Psoas muscle (tissue), 8 donors: ENCODE measurements at places on chromosomes 11 and 22. TPM values are rescaled to one million over a fixed set of nuclear protein-coding genes. Genes with fewer than 3 reads are reported as not detected.

DNA sequence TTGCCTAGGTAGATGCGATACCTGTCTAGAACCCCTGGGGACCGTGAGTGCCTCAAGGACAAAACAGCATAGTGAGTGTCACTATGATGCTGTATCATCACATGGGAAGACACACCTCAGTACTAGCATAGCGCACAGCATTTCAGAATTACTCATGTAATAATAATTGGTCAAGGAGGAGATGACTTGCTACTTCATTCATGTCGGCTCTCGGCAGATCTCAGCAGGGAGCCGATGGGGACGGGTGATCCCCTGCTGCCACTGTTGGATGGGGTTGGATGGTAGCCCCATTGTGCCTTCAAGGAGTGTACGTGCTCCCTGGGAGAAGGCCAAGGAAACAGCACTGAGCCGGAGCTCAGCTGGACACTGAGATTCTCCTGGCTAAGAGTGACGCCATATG is 186.9 kb downstream of the EFCAB6 start:
- DNase-seq, result no peak
- no peak overlapping the region for H3K27ac ChIP-seq
- H3K4me1 ChIP-seq, result no peaks in the 10 kb centered on the region
- H3K36me3 ChIP-seq, result no peaks in the 10 kb centered on the region

- no peak for DNase-seq
- H3K4me1 ChIP-seq, result no peaks in the 10 kb centered on the region
- no peak overlapping the region for H3K27ac ChIP-seq
- H3K4me3 ChIP-seq, result no peak overlapping the region
These were observed 62.4 kb upstream of the BMAL1 start for GRCh38 chr11:13215149-13215548.

- H3K36me3 ChIP-seq, result no peaks in the 10 kb centered on the region
- H3K27ac ChIP-seq, result no peak overlapping the region
- no peak overlapping the region for H3K4me3 ChIP-seq
- no peaks in the 10 kb centered on the region for H3K27me3 ChIP-seq
- no peaks in the 10 kb centered on the region for H3K4me1 ChIP-seq
These were observed 196.0 kb downstream of the CEP164 start for GRCh38 chr11:117523680-117524079.

- H3K4me1 ChIP-seq, result no peaks in the 10 kb centered on the region
- H3K36me3 ChIP-seq, result no peaks in the 10 kb centered on the region
- H3K27ac ChIP-seq, result no peak overlapping the region
- no peak for DNase-seq
- H3K27me3 ChIP-seq, result no peaks in the 10 kb centered on the region
These were observed 30.3 kb upstream of the PRR5 start for GRCh38 chr22:44671742-44672141.

GRCh38 chr11:125950178-125950490 is 4.3 kb downstream of the VSIG10L2 start:
- H3K27me3 ChIP-seq, result no peaks in the 10 kb centered on the region
- DNase-seq, result no peak
- no peak overlapping the region for H3K4me3 ChIP-seq
- H3K27ac ChIP-seq, result no peak overlapping the region
- H3K36me3 ChIP-seq, result no peaks in the 10 kb centered on the region
- H3K4me1 ChIP-seq, result no peaks in the 10 kb centered on the region

DNA sequence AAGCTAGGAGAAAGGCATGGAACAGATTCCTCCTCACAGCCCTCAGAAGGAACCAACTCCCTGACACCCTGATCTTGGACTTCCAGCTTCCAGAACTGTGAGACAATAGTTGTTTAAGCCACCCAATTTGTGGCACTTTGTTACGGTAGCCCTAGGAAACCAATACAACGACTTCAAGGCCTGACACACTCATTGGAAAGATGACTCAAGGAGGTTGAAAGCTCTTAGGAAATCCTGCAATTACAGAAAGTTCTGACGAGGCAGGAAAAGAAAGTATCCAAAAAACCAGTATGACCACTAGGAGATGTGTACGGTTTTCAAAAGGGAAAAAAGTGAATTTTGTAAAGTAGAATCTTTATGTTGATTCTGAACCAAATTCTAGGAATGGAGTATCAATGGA is 161.4 kb downstream of the SWAP70 start:
- H3K36me3 ChIP-seq, result no peaks in the 10 kb centered on the region
- no peaks in the 10 kb centered on the region for H3K27me3 ChIP-seq
- H3K4me3 ChIP-seq, result no peak overlapping the region
- no peaks in the 10 kb centered on the region for H3K4me1 ChIP-seq

GRCh38 chr11:119634301-119634700 is 94.7 kb downstream of the NECTIN1 start:
- peaks cover under 1% of the 10 kb centered on the region for H3K27me3 ChIP-seq
- no peak overlapping the region for H3K4me3 ChIP-seq
- H3K27ac ChIP-seq, result no peak overlapping the region
- H3K36me3 ChIP-seq, result no peaks in the 10 kb centered on the region

- H3K4me1 ChIP-seq, result peaks cover 10% of the 10 kb centered on the region
- H3K27me3 ChIP-seq, result no peaks in the 10 kb centered on the region
- no peak overlapping the region for H3K27ac ChIP-seq
- H3K4me3 ChIP-seq, result no peak overlapping the region
These were observed 72.9 kb downstream of the CTTN start for GRCh38 chr11:70471254-70471653.

- no peak for DNase-seq
- H3K4me3 ChIP-seq, result no peak overlapping the region
- H3K4me1 ChIP-seq, result no peaks in the 10 kb centered on the region
- H3K27me3 ChIP-seq, result no peaks in the 10 kb centered on the region
These were observed 34.9 kb downstream of the OR10A6 start for GRCh38 chr11:7896009-7896785.

DNA sequence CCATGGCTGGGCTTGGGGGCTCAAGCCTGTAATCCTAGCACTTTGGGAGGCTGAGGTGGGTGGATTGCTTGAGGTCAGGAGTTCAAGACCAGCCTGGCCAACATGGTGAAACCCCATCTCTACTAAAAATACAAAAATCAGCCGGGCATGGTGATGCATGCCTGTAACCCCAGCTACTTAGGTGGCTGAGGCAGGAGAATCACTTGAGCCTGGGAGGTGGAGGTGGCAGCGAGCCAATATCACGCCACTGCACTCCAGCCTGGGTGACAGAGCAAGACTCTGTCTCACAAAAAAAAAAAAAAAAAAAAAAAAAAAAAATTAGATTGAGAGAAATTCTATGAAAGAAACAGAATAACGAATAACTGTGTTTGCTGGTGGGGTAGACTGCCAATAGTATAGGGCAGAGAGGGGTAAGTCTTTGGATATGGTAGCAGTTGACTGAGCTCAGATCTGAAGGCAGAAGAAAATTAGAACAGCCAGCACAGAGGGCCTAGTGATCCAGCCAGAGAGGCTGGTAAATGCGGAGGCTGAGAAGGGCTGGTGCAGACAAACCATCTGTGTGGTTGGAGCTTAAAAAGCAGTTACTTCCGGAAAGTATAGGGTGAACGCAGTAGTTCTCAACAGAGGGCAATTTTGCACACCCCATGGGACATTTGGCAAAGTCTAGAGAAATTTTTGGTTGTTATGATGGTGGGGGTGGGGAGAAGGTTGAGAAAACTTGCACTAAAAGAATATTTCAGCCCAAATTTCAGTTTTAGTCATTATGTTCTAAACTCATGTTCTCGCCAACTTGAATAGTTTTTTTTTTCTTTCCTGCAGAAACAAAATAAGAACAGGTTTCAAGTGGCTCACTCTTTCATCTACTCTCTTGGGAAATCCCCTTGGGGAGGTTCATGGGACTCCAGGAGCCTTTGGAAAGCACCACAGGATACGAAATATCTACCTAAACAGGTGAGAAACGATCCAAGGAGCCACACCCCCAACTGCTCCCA is 1.6 kb upstream of the HORMAD2 start:
- no peak for DNase-seq
- no peak overlapping the region for H3K4me3 ChIP-seq
- no peak overlapping the region for H3K27ac ChIP-seq
- no peaks in the 10 kb centered on the region for H3K4me1 ChIP-seq

DNA sequence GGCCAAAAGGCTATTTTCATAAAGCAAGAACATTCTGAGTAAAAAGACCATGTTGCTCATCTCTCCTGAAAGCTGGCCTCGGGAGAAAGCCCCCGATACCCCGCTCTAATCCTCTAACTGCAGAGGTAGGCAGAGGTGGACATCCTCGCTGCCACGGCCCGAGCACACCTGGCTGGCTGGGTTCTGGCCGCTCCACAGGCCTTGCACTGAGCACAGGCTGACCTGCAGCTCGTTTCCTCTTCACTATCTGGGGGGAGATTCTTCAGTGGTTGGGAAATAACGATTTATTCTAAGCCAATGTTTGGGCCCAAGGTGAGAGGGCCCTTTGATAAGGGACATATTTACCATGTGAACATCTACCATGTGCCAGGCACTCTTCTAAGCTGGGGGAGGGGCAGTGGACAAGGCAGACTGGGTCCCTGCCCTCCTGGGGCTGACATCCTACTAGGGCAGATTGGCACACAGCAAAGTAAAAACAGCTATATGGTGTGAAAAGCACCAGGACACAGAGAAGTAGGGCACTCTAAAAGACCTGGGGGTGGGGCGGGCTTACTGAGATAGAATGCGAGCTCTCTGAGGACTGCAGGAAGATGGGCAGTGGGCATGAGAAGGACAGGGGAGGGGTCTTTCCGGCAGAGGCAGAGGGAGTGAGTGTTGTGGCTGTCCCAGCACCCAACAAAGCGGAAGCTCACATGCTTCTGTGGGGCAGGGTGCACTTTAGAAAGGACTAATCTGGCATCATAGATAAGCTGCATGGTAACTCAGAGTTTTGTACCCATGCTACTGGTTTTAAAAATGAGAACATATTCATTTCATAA is 65.5 kb upstream of the ARFGAP3 start:
- peaks cover 66% of the 10 kb centered on the region for H3K4me1 ChIP-seq
- H3K27ac ChIP-seq, result no peak overlapping the region
- no peak overlapping the region for H3K4me3 ChIP-seq

DNA sequence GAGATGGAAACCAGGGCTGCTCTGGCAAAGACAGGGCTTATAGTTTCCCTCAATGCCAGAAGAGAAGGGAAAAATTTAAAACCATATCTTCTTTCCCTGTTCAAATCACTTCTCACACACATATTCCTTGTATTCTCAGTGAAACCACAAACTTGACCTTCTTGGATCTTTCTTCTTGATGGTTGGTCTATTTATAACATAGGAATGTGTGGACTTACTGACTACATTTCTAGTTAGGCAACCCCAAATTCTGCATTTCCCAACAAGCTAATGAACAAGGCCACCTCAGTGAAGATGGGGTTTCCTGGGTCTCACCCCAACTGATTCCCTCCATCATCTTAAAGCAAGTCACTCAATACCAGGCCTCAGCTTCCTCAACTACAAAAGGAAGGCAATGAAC is 3.8 kb upstream of the QSER1 start:
- H3K4me3 ChIP-seq, result no peak overlapping the region
- H3K36me3 ChIP-seq, result no peaks in the 10 kb centered on the region
- H3K4me1 ChIP-seq, result peaks cover 6% of the 10 kb centered on the region
- no peaks in the 10 kb centered on the region for H3K27me3 ChIP-seq

GRCh38 chr11:125481531-125481930 is 14.5 kb downstream of the FEZ1 start:
- no peak for DNase-seq
- H3K4me3 ChIP-seq, result no peak overlapping the region

DNA sequence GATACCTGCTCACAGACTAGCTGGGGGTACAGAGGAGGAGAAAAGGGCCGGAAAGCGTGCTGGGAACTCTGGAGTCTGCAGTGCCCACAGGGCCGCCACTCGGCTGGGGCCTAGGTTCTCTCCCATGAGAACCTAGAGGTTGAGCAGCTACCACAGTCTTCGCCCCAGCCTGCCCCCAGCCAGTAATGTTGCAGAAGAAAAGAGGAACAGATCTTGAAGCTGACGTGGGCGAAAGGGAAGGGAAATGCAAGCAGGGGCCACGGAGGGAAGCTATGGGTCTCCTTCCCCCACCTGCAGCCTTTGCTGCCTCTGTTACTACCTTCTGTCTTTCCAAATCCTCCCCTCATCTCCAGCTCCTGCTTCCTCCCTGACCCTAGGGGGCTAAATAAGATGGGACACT is 28.8 kb upstream of the P2RY2 start:
- no peaks in the 10 kb centered on the region for H3K27me3 ChIP-seq
- no peaks in the 10 kb centered on the region for H3K36me3 ChIP-seq
- peaks cover 38% of the 10 kb centered on the region for H3K4me1 ChIP-seq

GRCh38 chr11:128862908-128863660 is 4.0 kb downstream of the KCNJ1 start:
- no peak for DNase-seq
- no peak overlapping the region for H3K27ac ChIP-seq
- no peaks in the 10 kb centered on the region for H3K36me3 ChIP-seq
- H3K27me3 ChIP-seq, result no peaks in the 10 kb centered on the region
- H3K4me3 ChIP-seq, result no peak overlapping the region

GRCh38 chr22:30425616-30426387 is at the start of gene MTFP1:
Gene MTFP1, plus strand, starts transcription at chr22:30425768. Its CDS starts 112 bp downstream, at chr22:30425880.
- peak within 1 kb of the TSS; percentile 83 for H3K4me3 ChIP-seq
- peaks cover 8% of the 10 kb centered on the region for H3K36me3 ChIP-seq
- H3K27me3 ChIP-seq, result no peaks in the 10 kb centered on the region
- peaks cover 24% of the 10 kb centered on the region for H3K4me1 ChIP-seq

DNA sequence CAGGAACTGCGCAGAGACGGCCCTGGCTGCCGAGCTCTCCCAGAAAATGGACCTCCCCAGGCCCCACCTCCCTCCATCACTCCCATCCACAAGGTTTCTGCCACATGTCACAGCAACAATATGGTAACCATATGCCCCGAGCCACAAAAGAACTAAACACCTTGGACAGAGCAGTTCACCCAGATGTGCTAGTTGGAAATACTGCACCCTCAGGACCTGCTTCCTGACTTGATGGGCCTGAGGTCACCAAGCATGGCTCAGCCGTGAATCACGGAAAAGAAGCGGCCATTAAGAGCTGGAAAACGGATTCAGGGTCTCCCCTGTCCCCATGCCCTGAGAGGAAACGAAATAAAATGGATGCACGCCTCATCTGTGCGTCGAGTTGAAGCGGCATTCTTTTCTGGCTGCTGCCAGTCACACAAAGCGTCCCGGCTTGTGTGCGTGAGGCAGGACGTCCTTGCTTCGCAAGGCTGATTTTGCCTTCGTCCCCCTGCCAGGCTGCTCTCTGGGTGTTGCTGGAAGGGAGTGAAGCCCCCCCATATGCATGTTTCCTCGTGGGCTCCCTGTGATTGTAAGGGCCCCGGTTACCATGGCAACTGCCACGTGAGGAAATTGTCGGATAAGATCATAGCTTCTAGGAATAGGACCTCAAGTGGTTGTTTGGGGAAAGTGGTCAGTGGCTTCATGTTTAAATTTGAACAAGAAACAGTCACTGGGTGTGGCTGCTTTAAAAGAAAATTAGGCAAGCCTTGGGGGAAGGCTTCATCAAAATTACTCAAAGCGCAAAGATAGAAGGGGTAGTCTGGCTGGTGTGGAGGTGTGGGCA is 51.7 kb downstream of the FLI1 start:
- no peaks in the 10 kb centered on the region for H3K4me1 ChIP-seq
- no peaks in the 10 kb centered on the region for H3K36me3 ChIP-seq
- H3K27ac ChIP-seq, result no peak overlapping the region
- H3K4me3 ChIP-seq, result no peak overlapping the region

GRCh38 chr22:17698948-17699347 is 60.4 kb downstream of the BCL2L13 start:
- DNase-seq, result no peak
- no peaks in the 10 kb centered on the region for H3K27me3 ChIP-seq
- H3K4me3 ChIP-seq, result no peak overlapping the region
- no peak overlapping the region for H3K27ac ChIP-seq
- H3K36me3 ChIP-seq, result peaks cover 50% of the 10 kb centered on the region

The BACE1 gene
- 2.7 TPM for polyA plus RNA-seq

The HSPB2 gene
- polyA plus RNA-seq, result 55.5 TPM

The KRTAP5-9 gene
- 0.05 TPM for polyA plus RNA-seq

The MAPK8IP1 gene
- polyA plus RNA-seq, result 0.53 TPM

The GTSE1 gene
- 0.04 TPM for polyA plus RNA-seq

The CHADL gene
- polyA plus RNA-seq, result 0.42 TPM

The SDHD gene
- 219 TPM for polyA plus RNA-seq

The CD44 gene
- 9.9 TPM for polyA plus RNA-seq

The ADAMTS15 gene
- 0.66 TPM for polyA plus RNA-seq

The OTOG gene
- polyA plus RNA-seq, result not detected
